ENCODE measurements at places on chromosomes 2 and 18. TPM values are rescaled to one million over a fixed set of nuclear protein-coding genes. Genes with fewer than 3 reads are reported as not detected.

- H3K36me3 ChIP-seq = no peaks in the 10 kb centered on the region
- no peak overlapping the region for H3K27ac ChIP-seq
- H3K4me3 ChIP-seq = no peak overlapping the region
- DNase-seq = no peak
Measured at GRCh38 chr2:54899576-54900200, 150.6 kb downstream of the RTN4 start.

DNA sequence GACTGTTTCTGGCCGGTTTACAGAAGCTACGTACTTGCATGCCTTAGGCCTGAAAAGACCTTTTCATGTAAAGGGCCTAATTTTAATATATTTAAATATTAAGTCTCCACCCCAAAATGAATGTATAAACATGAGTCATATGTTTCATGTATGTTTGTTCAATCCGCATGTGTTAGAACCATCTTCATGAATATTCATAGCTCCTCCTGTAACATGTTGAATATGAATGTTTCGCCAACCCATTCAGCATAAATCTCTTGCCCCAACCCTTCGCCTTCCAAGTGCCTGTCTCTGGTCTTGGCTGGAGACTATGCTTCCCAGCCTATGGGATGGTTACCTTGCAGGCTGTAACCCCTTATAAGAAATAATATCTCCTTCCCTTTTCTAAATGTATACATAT lies 212.5 kb downstream of the SCG2 start:
- H3K4me3 ChIP-seq = no peak overlapping the region
- no peaks in the 10 kb centered on the region for H3K27me3 ChIP-seq
- no peaks in the 10 kb centered on the region for H3K36me3 ChIP-seq
- H3K4me1 ChIP-seq = no peaks in the 10 kb centered on the region
- no peak overlapping the region for H3K27ac ChIP-seq

- no peak overlapping the region for H3K4me3 ChIP-seq
- H3K36me3 ChIP-seq = no peaks in the 10 kb centered on the region
- peaks cover 49% of the 10 kb centered on the region for H3K4me1 ChIP-seq
- peak; percentile 85 for DNase-seq
- H3K27ac ChIP-seq = peak overlapping the region; percentile 97
- no peaks in the 10 kb centered on the region for H3K27me3 ChIP-seq
Measured at GRCh38 chr2:234444893-234445292, 52.0 kb downstream of the ARL4C start.

Gene REG3A
- not detected for total RNA-seq

Gene PPP1CB
- total RNA-seq = 200 TPM

Measured in natural killer cell (primary cell).